Stimulated activated naive B cell treated with anti-CD40 and anti-IgM and Interleukin-4, amounts not matched to agents 10 μg/mL and 1 μg/mL and 100 μg/mL, for 72 hours (primary cell): ENCODE measurements at places on chromosomes 7 and 10.

GRCh38 chr7:35546691-35547429, 148.1 kb downstream of the HERPUD2 start:
- no peak for DNase-seq

DNA sequence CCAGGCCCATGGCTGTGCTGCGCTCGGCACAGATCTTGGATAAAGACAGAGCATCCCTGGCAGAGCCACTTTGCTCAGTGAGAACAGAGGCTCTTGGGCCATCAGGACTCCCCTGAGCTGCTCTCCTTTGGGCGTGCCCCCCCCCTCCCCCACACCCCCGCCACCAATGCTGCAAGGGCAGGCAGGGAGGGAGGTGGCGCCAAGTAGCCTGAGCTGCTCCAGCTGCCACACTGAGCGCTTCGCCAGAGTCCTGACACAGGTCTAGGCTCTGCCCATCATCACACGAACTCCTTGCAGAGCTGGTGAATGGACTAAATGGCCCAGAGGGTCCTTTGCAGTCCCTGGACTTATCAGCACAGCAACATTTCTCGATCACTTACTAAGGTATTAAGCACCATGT, 12.5 kb downstream of the AKR1B1 start:
- DNase-seq: no peak

- no peak for DNase-seq
These were observed 94.9 kb upstream of the KCNIP2 start for GRCh38 chr10:101938305-101939007.

- no peak for DNase-seq
These were observed 60.4 kb downstream of the LGI1 start for GRCh38 chr10:93818086-93818485.

DNA sequence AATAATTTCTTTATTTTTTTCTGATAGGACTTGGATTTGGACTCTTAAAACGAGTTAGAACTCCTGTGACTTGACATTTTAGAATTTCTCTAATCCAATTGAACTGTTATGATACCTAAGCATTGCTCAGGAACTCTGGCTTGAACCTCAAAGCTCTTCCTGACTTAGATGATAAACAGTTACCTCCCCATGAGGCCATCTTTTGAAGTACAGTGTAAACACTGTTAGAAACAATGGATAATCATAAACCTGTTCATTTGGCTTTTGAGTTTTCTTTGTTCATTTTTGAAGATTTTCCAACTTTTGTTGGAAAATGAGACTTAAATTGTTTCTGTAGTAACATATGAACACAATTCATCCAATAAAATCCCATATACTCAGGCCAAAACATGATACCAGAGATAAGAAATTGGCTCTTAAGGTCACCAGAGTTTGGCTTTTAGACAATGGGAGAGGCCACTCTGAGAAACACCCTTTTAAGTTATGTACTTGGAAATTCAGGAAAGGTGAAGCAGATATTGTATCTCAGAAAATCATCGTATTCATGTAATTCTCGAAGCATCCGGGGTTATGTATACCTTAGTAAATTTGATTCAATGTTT, 59.6 kb downstream of the RUNDC3B start:
- DNase-seq: no peak

DNA sequence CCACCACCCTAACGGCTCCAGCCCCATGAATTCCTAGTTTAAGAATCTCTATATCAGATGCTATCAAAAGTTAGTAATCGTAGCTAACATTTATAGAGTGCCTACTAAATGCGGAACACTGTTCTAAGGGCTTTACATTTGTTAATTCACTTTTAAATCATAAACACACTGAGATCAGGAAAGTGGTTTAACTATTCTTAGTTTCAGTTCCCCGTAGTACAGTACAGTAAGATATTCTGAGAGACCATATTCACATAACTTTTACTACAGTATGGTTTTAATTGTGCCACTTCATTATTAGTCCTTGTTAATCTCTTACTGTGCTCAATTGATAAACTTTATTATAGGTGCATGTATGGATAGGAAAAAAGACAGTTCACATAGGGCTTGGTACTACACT, 22.5 kb downstream of the SYPL1 start:
- DNase-seq: no peak

DNA sequence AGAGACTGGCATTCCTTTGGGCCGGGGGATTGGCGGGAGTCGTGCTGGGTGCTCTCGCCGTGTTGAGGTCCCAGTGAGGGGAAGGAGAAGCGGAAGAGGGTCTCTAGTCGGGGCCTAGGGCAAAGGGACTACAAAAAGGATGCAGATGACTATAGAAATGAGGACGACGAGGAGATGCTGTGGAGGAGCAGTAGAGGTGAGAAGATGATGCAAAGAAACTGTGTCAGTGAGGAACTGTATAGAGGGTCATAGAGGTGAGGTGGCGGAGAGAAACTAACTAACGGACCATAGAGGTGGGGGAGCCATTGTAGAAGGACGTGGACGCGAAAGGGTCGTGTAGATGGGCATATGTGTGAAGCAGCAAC, 324 bp downstream of the TWNK start:
- no peak for DNase-seq

GRCh38 chr10:76902949-76903348, 734.7 kb downstream of the KCNMA1 start:
- DNase-seq: no peak

DNA sequence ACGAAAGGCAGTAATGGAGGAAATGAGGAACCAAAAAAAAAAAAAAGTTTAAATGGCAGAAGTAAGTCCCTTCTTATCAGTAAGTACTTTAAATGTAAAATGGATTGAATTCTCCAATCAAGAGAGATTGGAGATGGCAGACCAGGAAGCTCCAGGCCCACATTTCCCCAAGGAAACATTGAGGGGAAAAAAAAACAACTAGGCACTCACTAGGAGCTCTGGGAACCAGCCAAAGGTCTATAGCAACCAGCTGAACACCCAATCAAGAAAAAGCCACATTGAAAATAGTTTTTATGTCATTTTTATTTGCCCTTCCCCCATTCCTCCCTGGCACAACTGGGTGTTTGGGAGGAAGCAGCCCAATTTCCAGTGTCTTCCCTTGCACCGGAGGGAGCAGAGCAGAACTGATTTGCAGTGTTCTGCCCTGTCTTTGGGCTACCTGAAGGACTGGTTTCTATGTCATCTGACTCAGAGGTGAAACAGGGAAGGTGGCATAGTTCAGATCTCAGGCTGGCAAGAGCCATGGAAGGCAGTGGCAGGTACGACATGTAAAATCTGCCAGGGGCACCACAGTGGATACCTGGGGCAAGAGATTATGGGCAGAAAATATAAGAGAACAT, 121.9 kb downstream of the SMURF1 start:
- no peak for DNase-seq
